Ovary (tissue), 10 donors: ENCODE measurements at places on chromosomes 6 and 20. TPM values are rescaled to one million over a fixed set of nuclear protein-coding genes. Genes with fewer than 3 reads are reported as not detected.

DNA sequence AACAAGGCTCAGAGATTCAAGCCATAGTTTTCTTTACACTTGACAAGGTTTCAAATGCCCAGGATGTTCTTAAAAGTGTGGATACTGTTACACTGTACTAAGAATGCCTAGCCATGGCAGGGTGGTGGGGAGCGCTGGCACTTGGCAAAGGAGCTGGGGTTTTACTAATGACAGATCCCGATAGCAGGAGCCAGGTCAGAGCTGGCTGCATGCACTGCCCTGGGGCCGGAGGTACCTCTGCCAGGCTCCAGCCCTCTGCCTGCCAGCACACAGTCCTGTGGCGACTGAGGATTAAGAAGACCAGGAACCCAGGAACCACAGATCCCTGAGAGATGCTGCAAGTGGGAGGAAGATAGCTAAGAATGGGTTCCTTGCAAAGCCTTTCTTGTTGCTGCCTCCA is 260.3 kb downstream of the ALDH8A1 start:
- no peak for DNase-seq

GRCh38 chr6:3615391-3616380 is 135.8 kb downstream of the PXDC1 start:
- DNase-seq = no peak

GRCh38 chr6:101572627-101573026 is 179.1 kb downstream of the GRIK2 start:
- DNase-seq = peak; percentile 3

GRCh38 chr20:9112541-9113515 is 43.9 kb downstream of the PLCB4 start:
- DNase-seq = no peak

DNA sequence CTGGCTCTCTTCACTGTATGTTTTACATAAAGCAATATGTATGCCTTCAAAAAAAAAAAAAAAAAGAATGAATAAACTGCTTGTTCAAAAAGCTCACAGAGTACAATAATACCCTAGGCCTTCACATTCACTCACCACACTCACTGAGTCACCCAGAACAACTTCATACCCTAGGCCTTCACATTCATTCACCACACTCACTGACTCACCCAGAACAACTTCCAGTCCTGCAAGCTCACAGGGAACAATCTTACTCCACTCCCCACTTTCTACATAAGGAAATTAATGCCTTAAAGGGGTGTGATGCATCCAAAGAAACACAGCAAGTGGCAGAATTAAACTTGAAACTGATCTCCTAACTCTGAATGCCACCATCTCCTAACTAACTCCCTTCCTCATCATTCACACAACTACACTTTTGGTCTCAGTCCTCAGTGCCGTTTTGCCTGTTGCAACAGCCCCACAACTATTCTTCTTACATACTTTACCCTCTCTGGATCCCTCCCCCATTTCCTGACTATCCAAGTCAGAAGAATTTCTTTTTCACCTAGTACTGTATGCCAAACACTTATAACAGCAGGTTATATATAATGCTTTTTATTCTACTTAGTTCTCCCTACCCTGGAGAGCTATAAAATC is 34.2 kb downstream of the NHSL1 start:
- no peak for DNase-seq

GRCh38 chr6:131949909-131950766 is 1.0 kb downstream of the CCN2 start:
- DNase-seq = peak; percentile 74

GRCh38 chr6:160004419-160005175 is 35.7 kb downstream of the IGF2R start:
- no peak for DNase-seq

DNA sequence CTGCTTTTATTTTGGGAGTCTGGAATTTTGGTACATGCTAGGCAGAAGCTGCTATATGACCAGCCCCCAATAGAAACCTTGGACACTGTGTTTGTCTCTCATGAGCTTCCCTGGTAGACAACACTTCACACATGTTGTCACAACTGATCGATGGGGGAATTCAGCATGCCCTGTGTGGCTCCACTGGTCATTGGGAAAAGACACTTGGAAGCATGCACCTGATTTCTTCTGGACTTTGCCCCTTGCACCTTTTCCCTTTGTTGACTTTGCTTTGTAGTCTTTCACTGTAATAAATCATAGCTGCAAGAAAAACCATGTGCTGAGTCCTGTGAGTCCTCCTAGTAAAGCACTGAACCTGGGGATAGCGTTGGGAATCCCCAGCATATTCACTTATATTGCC is 7.9 kb upstream of the WFDC10A start:
- no peak for DNase-seq

DNA sequence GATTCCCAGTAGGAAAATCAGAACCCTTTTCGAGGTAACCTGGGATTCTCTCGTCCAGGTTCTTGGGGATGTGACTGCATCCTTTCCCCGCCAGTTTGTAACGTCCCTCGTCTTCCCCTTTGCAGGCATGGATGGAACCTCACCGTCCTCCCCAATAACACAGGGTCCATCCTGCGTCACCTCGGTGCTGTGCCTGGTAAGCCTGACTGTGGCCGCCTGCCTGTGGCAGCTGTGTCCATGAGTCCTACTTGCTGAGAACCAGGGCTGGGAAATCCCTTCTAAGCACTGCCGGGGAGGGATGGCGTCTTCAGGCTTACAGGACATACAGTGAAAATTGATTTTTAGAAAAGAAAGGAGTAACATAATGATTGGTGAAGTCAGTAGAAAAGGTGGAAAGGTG is 155.6 kb downstream of the DTNBP1 start:
- no peak for DNase-seq

VSX1 gene
- 0.15 TPM for total RNA-seq

AHCY gene
- 124 TPM for total RNA-seq

ENPP4 gene
- total RNA-seq = 3.7 TPM

GSTA3 gene
- total RNA-seq = not detected

DPPA5 gene
- total RNA-seq = not detected

GCM1 gene
- total RNA-seq = not detected
